Activated T-helper 1 cell treated with anti-CD3 and anti-CD28 coated beads, Interleukin-12 subunit alpha, Interleukin-12 subunit beta, Interleukin-2, Interleukin-4 antibody, amounts not matched to agents 30 ng/mL and 10 ng/mL and 1 ng/mL, durations not matched to agents 14 hours and 24 hours and 36 hours (primary cell): ENCODE measurements at places on chromosomes 2 and 18.

GRCh38 chr2:180519276-180519675 is 461.1 kb upstream of the UBE2E3 start:
- no peak for DNase-seq

DNA sequence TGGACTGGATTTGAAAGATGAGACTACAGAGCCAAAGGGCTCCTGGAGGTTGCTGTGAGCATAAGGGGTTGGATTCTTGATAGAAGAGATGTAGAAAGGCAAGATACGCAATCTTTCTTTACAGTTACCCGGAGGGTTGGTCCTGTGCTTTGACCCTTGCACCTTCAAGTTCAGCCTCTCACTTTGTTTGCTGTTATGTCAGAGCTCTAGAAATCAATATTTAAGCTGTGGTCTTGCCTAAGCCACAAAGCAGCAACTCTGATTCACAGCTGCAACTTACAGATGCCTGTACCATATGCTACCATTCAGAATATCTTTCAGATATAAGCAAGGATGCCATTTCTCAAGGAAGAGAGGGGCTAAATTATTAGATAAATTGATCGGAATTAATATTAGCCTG is 943.1 kb upstream of the LRRTM1 start:
- DNase-seq, result no peak

DNA sequence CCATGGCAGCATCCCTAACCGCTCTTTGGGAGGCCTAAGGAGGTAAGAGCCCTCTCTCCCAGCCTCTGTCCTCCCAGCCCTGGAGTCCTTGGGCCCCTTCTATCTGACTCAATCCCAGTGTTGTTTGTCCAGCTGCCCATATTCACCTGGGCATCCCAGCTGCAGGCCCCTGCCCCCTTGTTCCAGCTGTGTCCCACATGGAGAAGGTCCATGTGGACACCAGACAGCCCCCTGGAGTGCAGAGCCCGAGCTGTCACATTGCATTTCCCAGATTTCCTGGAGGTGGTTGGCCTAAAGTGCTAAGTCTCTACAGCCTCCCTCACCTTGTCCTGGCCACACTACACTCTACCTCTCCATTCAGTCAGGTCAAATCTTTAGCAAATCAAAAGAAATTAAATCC is 42.5 kb downstream of the PSD4 start:
- DNase-seq, result no peak

GRCh38 chr2:221388891-221389290 is 183.2 kb downstream of the EPHA4 start:
- no peak for DNase-seq

DNA sequence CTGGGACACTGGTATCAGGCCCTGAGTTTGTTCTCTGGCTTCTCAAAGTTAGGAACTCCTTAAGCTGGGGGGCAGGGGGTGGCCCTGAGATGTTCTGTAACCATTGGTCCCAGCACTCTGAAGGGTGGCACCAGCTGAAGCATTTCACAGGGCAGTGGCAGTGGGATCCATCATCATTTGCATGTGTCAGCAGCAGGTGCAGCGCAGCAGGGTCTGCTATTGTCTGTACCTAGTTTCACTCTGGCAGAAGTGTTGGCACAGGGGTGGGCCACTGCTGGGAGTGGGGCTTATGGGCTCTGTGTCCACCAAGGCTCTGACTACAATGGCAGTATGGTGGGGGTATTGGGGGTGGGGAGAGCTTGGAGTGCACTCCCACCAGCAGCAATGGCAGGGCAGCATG is 460.4 kb upstream of the ZNF804A start:
- no peak for DNase-seq

GRCh38 chr2:10338270-10339188 is 35.8 kb downstream of the HPCAL1 start:
- DNase-seq, result no peak

DNA sequence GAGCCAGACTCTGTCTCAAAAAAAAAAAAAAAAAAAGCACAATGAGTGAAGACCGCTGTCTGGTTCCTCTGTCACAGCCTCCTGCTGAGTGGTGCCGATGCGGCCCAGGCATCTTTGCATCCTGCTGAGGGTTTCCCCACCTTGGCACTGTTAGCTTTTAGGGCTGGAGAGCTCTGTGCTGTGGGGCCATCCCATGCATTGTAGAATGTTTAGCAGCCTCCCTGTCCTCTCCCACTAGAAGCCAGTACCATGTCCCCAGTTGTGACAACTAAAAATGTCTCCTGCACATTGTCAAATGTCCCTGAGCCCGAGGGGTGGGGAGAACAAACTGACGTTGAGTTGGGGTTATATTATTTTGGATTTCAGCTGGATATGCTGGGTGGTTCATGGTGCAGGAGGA is 7.9 kb upstream of the COLEC11 start:
- DNase-seq, result no peak

- DNase-seq, result no peak
These were observed 6.4 kb upstream of the SP9 start for GRCh38 chr2:174328114-174328960.

GRCh38 chr18:78622907-78623541 is 356.6 kb upstream of the SALL3 start:
- DNase-seq, result no peak

DNA sequence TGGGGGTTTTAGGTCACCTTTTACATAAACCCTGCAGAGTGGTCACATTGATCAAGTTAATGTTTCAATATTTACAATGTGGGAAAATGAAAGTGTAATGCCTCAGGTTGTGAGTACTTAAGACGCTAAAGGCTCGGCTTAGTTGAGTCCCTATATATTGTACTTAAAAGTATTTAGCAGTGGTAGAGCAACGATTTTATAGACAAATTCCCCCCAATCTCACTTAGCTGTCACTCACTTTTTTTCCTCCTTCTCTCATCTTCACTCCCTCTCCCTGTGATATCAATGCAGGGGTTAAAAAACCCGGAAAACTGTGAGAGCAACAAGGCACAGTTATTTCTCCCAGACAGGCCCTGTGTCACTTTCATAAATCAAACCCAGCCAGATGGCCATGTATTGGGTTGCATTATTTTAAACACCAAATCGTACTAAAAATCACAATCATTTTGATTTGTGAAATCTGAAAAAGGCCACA is 5.4 kb downstream of the POU3F3 start:
- no peak for DNase-seq

DNA sequence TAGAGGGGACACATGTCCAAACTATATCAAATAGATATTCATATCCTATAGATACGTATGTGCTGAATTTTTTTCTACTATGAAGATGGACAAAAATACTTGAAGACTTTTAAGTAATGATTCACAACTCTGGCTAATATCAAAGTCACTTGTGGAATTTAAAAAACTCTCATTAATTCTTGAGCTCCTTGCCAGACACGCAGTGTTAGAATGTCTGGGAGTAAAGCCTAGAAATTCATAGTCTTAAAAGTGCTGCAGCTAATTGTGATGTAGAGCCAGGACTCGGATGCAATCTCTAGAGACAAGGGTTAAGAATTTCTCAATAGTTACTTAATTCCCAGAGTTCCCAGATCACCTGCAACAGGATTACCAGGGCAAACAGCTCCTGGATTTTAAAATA is 107.4 kb downstream of the ARL6IP6 start:
- no peak for DNase-seq

- DNase-seq, result no peak
These were observed 151.0 kb downstream of the TMEM17 start for GRCh38 chr2:62354771-62355561.

DNA sequence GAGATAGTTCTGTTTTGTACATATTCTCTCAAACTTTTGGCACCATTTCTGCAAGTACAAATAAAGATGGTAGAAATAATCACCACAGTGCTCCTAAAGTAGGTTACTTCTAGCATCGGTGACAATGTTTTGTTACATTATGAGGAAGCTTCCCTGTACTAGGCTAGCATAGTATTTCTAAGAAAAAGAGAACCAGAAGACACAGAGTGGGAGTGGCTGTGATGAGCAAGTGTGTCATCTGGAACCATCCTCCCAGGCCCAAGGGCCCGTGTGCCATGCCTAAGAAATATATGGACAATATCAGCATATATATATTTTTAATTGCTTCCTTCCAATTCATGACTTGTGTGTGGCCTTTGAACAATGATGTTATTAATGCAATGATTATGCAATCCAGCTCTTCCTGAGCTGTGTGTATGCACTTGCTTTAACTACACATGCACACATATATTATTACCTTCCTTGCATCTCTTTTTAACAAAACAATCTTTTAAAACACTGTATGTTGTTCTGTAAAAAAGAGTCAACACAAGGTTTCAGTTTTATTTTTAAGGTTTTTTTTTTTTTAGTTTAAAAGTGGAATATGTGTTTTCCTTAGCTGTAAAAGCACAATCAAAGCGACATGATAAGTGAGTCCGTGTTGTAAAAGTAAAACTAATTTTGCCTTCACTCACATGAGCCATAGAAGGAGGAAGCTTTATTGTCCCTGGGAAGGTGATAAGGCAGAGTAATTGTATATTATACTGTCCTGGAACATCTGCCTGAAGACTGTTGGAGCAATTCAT is 303.9 kb downstream of the ZNF407 start:
- no peak for DNase-seq

DNA sequence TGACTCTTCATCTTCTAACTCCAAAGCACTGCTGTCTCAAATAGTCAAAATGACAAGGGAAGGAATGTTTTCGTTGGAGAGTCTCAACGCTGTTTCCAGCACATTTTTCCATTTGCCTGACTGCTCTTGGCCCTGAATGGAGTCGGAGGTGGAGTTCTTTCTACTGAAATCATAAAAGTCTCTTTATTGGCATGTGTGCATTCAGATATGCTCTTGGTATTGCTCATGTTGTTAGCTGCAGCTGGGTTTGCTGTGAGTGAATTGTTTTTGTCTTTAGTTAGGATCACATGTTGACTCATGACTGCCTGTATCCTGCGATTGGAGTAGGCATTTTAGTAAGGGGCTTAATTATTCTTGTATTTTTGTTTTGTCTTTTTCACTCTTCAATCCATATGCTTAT is 16.8 kb downstream of the TMEM17 start:
- no peak for DNase-seq

- no peak for DNase-seq
These were observed 909 bp downstream of the TGFA start for GRCh38 chr2:70552501-70553333.

DNA sequence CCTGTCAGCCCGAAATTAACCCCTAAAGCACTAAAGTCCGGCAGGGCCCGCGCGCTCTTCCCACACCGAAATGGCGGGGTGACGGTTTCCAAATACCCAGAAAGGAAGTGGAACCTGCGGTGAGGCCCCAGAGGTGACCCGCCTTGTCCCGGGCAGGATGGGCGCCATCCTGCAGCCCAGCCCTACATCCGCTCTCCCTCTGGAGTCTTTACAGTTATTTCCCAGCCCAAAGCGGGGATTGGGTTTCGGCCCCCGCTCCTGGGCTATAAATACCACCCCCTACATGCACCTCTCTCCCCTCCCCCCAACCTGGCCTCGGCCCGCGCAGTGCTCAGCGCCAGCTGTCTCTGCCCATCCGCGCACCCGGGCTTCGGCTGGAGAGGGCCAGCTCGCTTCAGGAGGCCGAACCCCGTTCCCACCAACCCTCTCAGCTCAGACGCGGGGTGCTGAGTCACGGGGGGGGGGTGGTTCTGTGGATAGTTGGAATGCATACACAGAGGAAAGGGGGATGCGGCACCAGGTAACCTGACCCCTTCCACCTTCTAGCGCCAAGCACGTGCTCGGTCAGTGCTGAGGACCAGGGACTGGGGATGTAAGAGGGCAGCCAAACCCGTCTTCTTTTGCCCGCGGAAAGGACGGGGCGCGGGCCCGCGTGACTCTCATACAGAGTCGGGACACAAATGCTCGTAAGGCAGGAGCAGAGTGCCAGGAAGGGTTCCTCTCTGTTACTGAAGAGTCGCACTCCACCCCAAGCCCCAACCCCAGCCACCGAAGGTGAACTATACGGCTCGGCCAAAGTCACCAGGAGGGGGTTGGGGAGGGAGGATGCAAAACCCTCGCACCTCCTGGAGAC is at the start of gene TUBA4B:
TSS of gene TUBA4B (plus strand) at position 344 of the 853 bp plus-strand sequence. CDS start at position 509, 165 bp downstream.
- DNase-seq, result peak; percentile 59

- no peak for DNase-seq
These were observed 69.1 kb downstream of the MYOM1 start for GRCh38 chr18:3150688-3151087.

GRCh38 chr2:23789012-23789411 is 137.9 kb downstream of the ATAD2B start:
- DNase-seq, result no peak

DNA sequence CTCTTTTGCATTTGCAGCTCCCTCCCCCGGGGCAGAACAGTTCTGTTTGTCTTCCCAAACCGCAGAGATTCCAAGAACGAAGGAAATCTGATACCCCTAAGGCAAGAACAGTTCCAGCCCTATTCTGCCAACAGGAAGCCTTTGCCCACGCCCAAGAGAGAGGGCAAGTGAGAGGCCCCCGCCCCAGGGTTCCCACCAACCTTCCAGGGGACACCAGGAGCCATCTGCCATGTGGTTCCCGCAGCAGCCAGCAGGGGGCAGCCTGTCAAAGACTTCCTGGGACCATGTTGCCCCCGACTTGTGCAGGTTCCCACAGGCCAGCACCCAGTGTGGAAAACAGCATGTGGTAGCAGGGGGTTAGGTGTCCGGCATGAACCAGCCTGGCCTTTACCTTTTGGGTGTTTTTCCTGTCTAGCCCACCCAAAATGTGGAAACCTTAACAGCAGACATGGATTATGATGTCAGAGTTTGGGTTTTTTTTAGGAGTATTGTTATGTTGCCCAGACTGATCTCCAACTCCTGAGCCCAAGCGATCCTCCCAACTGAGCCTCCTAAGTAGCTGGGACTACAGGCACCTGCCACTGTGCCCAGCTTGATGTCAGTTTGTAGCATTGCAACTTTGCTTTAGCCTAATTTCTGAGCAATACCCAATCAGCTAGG is 21.7 kb upstream of the EFHD1 start:
- peak; percentile 44 for DNase-seq

- no peak for DNase-seq
These were observed 43.0 kb downstream of the FBXO48 start for GRCh38 chr2:68423966-68424650.

DNA sequence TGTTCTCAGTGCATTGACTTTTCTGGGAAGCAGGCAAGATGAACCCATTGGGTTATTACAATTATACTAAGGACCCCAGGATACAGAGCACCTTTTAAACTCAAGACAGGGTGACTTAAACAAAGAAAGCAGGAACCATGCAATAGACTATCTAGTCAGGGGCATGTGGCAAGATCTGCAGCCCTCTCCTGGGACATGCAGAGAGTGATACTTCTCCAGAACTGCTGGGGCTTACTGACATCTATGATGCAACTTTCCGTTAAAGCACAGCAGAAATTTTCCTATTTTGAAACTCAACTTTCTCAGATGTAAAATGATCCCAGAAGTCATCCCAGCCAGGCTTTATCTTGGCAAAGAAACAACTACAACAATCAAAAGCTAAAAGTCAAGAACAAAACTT is 162.2 kb upstream of the HNMT start:
- DNase-seq, result no peak

DNA sequence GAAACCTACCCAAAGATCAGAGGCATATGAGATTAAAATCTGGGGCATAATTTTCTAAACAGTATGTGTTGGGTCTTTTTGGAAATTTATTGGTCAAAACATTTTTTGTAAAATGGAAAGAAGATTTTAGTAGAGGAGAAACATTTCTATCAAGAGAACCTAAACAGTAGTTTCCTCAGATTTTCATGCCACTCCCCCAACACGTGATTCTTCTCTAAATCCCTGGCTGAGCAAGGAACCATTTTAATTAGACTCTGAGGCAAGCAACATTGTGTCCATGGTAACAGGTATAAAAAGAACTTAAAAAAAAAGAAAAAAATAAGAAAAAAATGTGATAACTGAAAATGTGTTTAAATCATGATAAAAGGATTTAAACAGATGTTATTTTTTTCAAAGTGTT is 1105.2 kb upstream of the ZEB2 start:
- no peak for DNase-seq

GRCh38 chr2:55148269-55148668 is 83.8 kb downstream of the CLHC1 start:
- DNase-seq, result no peak

GRCh38 chr2:54523324-54523959 is 67.3 kb downstream of the SPTBN1 start:
- DNase-seq, result no peak
